Fibroblast of lung (primary cell): ENCODE measurements at places on chromosomes 7 and 10. TPM values are rescaled to one million over a fixed set of nuclear protein-coding genes. Genes with fewer than 3 reads are reported as not detected.

The HOXA1 gene
- 0.50 and 0.51 TPM in 2 replicates for total RNA-seq

- DNase-seq, result no peak
Observed at GRCh38 chr10:78328592-78329404, 295.1 kb downstream of the RPS24 start.

The HHEX gene
- total RNA-seq, result 3.1 and 3.5 TPM in 2 replicates

DNA sequence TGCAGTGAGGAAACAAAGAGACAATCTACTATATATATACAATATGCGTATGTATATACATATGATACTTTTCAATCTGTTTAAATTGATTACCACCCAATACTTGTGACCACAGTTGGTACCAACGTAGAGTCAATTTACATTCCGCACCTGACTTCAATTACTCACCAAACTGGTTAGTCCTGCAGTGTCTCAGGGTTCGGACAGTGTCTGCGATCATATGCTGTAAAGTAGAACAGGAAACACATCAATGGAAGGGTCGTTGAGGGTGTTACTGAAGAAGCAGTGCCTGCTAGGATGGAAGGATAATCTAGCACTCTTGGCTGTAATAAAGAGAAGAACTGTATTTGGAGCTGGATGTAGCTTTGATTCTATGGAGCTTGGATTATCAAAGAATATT is 179.7 kb upstream of the CDCA7L start:
- DNase-seq, result no peak

- peak; percentile 71 for DNase-seq
Observed at GRCh38 chr10:4270116-4270515, 485.1 kb upstream of the KLF6 start.

The TFEC gene
- under 0.01 and 0.17 TPM in 2 replicates for total RNA-seq

GRCh38 chr7:15559416-15559928 is 2.3 kb downstream of the AGMO start:
- no peak for DNase-seq

GRCh38 chr7:47181746-47182361 is 400.1 kb downstream of the TNS3 start:
- DNase-seq, result no peak

- DNase-seq, result no peak
Observed at GRCh38 chr10:128180843-128181242, 54.6 kb upstream of the MKI67 start.

DNA sequence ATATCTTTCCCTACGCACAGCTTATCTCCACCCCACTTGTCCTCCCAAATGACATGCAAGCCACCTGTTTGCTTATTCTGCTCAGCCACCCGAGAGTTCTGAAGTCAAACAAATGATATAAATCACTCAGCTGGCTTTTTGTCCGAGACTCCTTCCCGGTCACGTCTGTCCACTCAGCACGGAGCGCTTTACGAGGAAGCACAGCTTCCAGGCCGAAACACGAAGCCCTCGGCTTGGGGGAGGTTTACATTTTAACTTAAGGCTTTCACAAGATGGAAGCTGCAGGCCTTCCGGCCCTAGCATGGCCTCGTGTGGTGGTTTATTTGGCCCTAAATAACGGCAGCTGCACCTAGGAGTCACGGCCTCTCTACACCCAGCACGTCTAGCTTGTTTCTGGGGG is 60.1 kb upstream of the GNA12 start:
- DNase-seq, result no peak

DNA sequence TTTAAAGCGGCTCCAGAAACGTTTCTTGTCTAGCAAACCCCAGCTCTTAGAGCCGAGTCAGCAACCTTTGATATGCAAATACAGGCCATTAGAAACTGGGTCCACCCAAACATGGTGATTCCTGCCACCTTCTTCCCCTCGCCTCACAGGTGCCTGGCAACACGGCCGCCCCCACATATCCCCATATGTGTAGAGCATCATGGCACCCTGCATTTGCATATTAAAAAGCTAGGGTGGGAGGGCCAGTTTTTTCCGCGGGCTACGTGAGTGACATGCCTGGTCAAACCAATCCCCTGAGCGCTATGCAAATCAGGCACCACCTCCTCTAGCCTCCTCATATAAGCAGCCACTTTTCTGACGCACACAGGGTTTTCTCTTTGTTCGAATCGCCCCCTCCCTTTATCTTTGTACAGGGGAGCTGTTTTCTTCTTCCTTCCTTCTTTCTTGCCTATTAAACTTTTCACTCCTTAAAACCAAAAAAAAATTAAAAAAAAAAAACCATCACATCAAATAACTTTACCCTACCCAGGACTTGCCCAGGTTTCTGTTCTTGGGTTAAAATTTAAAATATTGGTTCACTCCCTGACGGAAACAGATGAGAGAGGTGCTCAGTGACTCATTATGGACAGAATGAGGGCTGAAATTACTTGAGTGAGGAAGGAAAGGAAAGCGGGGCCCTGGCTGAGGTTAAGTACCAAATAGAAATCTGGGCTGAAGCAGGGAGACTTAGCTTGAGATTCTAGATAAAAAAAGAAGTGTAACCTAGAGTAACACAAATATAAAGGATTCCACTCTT is 59.8 kb downstream of the COA1 start:
- DNase-seq, result peak; percentile 78

GRCh38 chr10:133144771-133145170 is 15.2 kb upstream of the KNDC1 start:
- no peak for DNase-seq

DNA sequence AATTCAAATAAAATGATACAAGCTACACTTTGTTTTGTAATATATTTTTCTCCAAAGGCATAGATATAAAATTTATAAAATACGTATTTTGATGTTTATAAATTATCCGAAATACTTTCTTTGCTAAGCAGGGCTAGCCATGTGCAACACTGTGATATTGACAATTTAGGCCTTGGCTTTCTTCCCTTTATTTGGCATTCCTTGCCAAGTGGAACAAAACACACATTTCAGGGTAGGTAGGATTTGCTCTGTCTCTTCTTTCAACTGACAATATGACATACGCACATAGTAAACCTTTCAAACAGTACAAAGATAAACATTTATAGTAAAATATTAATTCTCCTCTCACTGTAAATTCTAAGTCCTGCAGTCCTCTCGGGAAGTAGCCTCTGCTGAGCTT is 103.3 kb upstream of the POT1 start:
- no peak for DNase-seq

DNA sequence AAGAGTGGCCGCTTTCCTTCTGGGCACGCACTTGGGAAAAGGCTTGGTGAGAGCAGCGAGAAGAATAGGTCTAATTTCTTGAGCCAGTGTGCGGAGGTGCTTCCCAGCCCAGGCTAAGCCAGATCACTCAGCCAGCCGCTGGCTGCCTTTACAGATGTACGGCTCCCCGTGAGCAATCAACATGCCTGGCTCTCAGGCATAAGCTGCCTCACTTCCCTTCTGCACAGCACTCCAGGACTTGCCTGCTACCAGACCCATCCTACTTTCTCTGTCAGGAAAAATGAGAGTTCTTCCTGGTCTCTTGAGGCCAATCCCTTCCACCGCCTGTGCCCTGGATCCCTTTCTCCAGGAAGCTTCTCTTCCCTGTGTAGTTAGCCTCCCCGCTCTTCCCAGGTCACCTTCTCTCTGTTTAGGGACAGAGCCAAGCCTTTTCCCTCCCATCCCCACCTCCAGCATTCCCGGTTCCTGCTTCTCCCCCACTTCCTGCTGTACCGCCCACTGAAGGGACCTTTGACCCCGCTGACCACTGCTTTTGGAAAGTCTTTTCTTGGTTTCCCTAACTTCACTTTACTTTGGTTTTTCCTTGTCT is 1.1 kb upstream of the ACTR3C start:
- DNase-seq, result peak; percentile 65

The UBTD1 gene
- total RNA-seq, result 20.3 and 22.0 TPM in 2 replicates

DNA sequence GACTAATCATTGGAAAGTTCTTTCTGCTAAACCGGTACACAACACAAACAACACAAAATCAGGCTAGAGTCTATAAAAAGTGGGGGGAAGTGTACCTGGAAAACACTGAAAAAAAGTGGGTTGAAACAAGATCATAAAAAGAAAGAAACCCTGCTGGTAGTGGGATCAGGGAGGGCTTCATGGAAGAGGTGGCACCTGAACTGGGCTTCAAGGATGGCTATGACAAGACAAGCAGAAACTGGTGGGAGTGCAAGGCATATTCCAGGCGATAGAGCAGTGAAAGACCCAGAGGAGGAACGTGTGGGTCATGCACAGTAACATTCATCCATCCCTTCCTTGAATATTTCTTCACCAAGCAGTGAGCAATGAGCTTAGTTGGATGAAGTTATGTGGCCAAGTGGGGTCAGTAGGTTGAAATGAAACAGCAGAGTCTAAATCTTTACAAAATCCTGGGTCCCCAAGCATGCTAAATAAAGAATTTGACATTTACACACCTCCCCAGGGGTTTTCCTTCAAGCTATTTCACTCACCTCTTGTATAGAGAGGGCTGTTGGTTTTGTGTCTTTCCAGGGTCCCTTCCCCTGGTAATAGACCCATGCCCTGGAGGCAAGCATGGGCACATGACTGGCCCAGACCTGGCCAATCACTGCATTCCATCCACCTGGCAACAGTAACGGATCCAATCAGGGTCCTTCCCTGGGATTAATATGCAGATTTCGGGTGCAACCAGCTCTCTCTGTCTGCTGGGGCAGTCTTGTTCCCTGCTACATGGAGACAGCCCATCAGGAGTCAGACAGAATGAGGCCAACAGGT is 38.2 kb downstream of the SPOCK2 start:
- no peak for DNase-seq

The PTF1A gene
- not detected in 2 replicates for total RNA-seq

GRCh38 chr10:62384447-62385081 is 10.4 kb downstream of the ZNF365 start:
- DNase-seq, result no peak

DNA sequence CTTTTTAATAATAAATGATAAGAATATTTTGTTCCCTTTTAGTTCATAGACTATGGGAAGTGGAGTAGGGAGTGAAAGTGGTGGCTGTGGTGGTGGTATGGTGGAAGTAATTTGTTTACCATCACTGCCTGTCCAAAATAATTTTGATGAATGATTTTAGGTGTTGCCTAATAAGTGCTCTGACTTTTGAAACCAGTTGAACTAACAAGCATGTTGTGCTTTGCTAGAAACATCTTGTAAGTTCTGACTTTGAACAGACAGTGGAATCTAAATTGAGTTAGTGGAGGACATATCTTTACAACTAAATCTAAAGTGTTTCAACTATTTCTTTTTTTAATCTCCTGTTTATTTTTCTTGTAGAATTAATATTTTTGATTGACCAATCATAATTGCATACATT is 49.7 kb downstream of the ZEB1 start:
- DNase-seq, result peak; percentile 20

- DNase-seq, result peak; percentile 95
Observed at GRCh38 chr7:34155220-34155908, 250.0 kb downstream of the BMPER start.

DNA sequence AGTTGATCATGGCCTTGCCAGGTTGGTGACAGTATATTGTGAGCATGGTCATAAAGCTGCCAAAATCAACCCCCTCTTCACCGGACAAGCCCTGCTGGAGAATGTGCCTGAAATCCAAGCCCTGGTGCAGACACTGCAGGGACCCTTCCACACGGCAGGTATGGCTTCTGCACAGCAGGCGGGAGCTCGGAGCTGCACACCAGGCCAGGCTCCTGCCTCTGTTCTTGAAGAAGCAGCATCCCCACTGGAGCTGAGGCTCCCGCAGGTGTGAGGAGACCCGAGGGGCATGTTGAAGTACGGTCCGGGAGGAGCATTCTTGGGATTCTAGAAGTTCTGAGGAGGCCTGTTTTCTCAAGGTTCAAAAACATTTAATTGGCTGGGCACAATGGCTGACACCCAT is 12.7 kb downstream of the DHTKD1 start:
- no peak for DNase-seq

GRCh38 chr7:24291271-24291670 is 7.3 kb downstream of the NPY start:
- DNase-seq, result no peak

DNA sequence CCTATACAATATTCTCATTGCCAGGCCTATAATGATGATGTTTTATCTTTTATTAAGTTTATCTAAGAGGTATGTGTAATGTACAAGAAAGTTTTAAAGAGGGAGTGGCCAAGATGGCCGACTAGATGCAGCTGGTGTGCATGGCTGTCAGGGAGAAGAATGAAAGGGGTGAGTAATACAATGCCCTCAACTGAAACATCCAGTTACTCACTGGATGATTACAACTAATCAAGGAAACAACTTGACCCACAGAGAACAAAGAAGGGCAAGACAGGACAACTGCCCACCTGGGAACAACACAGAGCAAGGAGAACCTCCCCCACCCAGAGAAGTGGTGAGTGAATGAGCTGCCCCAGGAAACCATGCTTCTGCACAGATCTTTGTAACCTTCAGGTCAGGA is 880.0 kb upstream of the LRRTM3 start:
- DNase-seq, result no peak

The PLEKHS1 gene
- not detected in 2 replicates for total RNA-seq

GRCh38 chr10:31920538-31920937 is 8.1 kb downstream of the ARHGAP12 start:
- no peak for DNase-seq

- no peak for DNase-seq
Observed at GRCh38 chr7:123230147-123230546, 30.4 kb upstream of the SLC13A1 start.

DNA sequence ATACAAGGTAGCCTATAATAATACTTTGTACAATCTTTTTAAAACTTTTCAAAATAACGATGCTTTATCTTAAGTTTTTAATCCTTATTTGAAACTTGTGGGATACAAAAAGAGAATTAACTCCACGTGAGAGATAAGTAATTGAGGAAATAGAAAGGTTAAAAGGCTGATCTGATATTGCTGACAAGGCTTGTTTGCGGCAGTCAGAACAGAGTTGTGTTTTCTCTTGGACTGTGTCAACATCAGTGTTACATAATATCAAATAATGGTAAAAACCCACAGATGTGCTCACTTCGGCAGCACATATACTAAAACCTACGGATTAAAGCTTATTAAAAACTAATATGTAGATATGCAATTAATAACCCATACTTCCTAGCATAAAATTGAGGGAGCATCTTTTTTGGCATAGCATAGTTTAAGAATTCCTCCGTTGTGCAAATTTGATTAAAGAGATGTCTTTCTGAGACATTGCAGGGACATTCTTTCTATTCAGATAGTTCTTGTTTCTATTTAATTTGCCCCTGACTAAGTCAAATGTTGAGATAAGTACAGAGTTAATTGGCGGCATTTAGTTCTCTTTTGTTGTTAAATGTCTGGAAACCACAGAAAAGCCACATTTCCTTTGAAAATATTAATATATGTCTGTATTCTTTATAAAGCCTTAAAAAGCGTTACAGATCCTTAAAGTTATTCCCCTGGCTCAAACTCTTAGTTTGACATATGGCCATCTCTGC is 63.3 kb downstream of the FAM185A start:
- no peak for DNase-seq

DNA sequence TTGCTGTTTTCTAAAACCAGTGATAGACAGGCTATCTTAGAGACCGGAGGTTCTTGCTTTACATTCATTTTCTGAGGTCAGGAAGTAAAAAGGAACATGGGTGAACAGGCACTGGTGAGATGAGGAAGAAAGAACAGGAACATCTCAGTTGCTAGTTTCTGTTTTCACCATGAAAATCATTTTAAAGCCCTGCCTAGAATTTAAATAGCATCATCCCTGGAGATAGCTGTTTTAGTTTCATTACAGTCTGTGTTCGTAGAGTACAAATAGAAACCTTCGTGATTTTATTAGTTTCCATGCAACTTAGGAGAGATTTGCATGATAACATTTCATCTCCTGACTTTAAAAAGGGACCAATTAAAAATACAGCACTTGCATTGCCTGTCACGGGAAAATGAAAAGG is 14.7 kb downstream of the KCNMA1 start:
- DNase-seq, result no peak
